HL-60 (cell line): ENCODE measurements at places on chromosomes 4 and X.

GRCh38 chr4:81030981-81031791, 678 bp downstream of the BMP3 start:
- DNase-seq = no peak

DNA sequence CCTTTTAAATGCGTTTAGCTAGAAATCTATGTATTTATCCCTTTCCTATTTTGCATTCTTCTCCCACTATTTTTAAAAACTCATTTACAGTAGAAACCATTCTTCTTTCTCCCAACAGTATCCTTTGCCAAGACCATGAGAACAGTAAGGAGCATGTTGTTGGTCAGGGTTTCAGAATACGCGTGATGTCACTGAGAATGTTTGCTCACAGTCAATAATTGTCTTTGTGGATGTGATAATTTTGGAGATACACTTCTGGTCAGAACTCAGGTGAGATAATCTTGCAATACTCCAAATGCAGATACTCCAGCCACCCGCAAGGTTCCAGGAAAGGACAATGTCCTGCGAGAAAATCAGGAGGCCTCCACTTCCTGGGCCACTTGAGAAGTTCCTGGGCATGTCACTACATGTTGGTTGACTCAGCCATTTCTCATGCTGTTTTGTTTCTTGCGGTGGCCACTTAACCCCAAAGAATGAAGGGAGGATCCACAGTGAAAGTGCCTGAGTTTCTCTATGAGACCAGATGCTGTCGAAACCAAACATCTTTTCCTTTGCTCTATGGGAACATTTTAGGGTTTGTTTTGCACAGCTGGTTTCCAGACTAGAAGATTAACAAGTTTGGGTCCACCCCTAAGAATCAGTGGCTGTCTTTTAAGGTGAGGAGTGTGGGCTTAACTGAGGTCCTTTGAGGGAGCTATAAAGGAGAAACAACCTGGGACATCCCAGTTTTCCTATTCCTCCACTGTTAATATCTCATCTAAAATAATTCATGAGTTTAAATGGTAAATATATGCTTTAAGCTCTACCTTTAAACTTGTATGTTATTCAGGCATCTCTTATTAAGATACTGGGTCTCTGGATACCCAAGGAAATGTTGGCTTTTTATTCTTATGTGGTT, 116.0 kb downstream of the SOWAHB start:
- no peak for DNase-seq

DNA sequence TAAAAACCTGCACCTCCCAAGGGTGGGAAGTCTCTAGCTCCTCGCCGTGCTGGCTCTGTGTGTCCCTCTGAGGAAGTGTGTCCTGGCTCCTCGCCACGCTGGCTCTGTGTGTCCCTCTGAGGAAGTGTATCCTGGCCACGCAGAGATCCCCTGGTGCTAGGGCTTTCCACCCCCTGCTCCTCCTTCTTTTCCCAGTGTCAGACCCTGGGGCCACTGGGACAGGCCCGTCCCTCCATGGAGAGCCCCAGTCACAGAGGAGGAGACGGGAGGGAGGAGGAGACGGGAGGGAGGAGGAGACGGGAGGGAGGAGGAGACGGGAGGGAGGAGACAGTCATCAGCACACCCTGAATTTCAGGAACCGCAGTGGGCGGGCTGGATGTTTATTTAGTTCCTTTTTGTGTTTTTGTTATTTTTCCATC, 53.8 kb upstream of the HGFAC start:
- peak; percentile 62 for DNase-seq

DNA sequence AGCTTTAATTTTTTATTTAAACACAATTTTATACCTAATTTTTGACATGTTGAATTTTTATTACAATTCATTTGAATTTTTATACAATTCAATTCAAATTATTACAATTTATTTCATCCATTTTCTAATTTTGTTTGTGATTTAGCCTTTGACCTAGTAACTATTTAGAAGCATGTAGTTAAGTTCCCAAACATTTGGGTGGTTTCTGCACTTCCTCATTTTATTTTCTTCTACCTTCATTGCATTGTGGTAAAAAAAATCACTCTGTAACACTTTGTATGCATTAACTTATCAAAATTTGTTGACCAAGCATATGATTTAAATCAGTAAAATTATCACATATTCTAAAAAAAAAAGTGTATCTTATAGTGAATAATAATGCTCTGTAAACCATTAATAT, 928.9 kb downstream of the ARAP2 start:
- no peak for DNase-seq

- no peak for DNase-seq
Measured at GRCh38 chr4:175413561-175413960, 398.5 kb downstream of the GPM6A start.

DNA sequence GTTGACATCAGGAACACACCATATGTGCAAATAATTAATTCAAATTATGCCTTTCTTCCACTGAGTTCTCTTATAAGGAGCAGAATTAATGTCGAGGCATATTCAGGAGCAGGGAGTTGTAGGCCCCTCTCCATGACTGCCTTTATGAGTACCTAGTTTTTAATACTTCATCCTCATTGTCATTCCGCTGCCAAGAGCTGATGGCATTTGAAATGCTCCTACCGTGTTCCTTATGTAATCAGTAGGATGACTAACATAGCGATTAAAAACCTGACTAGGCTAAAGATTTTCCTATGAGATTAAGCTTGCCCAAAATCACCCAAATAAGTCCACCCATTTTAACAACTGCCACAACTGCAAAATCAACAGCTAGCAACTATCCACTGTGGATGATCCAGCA, 220.6 kb downstream of the DHX15 start:
- DNase-seq = no peak

DNA sequence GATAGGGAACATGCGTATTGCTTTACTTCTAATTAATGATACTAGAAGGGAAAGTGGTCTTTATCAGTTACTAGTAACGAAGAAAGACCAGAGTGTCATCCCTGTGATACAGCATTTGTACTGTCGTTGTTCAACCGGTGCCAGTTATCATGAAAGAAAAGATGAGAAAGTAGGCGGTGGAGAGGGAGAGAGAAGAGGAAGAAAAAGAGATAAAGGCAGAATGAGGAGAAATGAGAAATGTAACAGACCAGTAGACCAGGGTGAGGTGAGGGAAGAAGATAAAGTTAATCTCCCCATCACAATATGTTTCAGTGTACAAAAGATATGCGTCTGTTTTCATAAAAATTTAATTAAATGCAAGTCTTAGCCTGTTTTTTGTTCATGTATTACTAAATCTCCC, 135.2 kb upstream of the HPGD start:
- no peak for DNase-seq

DNA sequence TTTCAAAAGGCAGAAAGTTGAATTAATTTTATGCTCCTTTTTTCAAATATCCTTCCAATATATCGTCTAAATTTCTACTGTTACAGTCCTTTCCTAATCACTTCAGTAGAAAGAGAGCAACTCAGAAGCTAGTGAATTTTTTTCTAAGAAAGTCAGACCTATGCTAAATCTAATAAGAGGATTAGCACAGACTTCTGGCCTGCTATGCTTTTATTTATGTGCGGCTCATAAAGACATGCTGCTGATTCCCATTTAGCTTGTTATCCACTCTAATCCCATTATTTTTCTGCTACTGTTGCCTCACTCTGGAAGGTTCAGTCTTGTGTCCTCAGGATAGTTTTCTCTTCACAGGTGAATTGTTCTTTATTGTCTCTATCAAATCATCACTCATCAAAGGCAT, 473.5 kb upstream of the FAM241A start:
- DNase-seq = no peak

GRCh38 chr4:173490817-173491528, 39.1 kb downstream of the HAND2 start:
- peak; percentile 64 for DNase-seq

DNA sequence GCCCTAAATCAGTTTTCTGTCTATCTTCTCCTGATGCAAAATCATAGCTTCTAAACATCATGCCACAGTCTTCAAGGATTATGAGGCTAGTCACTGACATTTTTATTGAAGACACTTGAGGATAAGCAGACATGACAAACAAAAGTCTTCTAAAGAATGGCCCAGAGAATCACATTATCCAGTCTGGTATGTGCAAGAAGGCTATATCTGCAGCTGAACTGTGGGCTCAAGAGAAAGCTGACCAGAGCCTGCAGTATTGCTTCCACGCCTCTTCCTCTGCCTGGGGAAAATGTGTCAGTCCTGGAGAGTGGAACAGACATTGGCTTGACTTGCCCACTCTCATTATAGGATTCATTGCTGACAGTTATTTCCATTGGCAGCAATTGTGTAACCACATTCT, 553.5 kb downstream of the SPOCK3 start:
- DNase-seq = no peak

- DNase-seq = no peak
Measured at GRCh38 chr4:17013382-17014006, 115.0 kb upstream of the LDB2 start.
